CD8-positive, alpha-beta memory T cell (primary cell): ENCODE measurements at places on chromosomes 2 and 18.

- no peak for DNase-seq
Observed at GRCh38 chr2:240024766-240025165, 376 bp downstream of the NDUFA10 start.

- DNase-seq, result no peak
Observed at GRCh38 chr2:216308576-216308975, 63.7 kb downstream of the MARCHF4 start.

- DNase-seq, result no peak
Observed at GRCh38 chr2:222572751-222573174, 83.1 kb downstream of the FARSB start.

DNA sequence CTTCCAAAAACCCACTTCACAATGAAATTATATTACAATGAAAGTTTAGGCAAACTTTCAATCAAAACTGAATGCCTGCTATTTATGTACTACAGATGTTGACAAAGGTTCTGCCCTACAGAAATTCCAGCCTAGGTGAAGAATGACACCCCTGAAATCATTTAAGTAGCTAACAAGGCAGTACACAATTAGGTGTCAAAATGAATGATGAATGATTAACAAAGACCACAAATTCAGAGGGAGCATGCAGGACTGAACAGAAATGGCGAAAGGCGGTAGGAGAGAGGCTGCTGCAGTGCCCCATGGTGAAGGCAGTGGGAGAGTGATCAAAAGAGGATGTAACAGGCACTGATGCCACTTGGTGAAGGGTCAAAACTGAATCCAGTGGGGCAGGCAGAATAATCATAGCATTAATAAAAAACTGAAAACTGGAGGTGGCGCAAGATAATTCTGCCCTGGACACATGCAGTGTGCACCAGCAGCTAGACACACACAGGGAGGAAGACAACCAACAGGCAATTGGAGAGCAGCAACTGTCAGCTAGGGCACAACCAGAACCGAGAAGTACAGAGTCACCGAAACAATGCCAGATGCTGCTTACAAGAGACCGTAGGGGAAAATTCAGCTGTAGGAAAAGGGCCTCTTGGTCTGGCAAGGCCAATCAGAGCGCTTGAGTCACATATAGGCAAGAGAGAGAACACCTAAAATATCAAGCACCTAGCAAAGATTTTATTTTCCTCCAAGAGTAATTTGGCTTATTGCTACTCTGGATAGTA, 4.5 kb downstream of the TMEM131 start:
- DNase-seq, result no peak

GRCh38 chr2:15643791-15644585, 52.3 kb downstream of the DDX1 start:
- DNase-seq, result no peak
